ENCODE measurements at places on chromosomes 4 and X.

DNA sequence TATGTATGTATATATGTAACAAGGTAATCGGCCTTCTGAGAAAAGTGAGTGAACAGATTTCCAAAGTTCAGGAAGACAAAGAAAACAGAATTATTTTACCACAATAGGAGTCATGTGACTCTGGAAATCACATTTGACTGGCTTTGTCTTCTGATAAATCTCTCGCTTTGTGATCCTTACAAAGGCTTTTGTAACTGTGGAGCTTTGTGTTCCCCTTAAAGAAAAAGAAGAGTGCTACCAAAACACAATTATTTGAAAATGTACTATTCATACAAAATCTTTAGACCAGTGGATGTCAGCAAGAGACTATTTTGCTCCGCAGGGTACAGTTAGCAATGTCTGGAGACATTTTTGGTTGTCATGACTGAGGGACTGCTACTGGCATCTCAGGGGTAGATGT, 238.8 kb downstream of the LDB2 start:
- no peak for DNase-seq

DNA sequence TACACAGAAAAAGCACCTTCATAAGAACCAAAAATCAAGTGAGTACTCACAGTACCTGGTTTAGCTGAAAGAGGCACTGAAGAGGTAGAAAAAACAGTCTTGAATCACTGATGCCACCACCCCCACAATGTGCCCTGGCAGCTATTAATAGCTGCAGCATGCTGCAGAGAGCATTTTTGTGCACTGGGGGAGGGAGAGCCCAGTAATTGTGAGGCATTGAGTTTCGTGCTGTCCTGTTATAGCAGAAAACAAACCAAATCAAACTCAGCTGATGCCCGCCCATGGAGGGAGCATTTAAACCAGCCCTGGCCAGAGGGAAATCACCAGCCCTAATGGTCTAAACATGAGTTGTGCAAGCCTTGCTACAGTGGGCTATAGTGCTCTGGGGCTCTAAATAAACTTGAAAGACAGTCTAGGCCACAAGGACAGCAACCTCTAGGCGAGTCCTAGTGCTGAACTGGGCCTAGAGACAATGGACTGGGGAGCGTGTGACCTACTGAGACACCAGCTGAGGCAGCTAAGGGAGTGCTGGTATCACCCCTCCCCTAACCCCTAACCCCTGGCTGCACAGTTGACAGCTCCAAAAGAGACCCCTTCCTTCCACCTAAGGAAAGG, 106.3 kb upstream of the TMLHE start:
- no peak for DNase-seq

- no peak for DNase-seq
These were observed 342.7 kb downstream of the GLUD2 start for GRCh38 chrX:121389976-121390714.

- no peak for DNase-seq
These were observed 43.9 kb upstream of the HPRT1 start for GRCh38 chrX:134416087-134416486.

- no peak for DNase-seq
These were observed 94.1 kb upstream of the CITED1 start for GRCh38 chrX:72399816-72400215.

DNA sequence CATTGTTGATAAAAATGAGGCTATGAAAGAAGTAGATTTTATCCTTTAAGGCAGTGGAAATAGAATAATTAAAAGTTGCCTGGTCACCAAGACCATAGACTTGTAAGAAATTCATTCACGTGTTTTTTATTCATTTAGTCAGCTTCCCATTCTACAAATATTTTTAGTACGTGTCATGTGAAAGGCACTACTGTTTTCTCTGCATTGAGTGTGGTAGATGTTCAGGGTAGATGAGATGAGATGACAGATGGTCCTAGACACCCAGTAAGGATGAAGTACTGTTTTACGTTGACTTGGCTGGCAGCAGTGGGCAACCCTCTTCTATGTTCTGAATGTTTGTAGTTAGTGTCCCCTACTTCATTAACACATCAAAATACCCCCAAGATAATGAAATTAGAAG, 228.1 kb downstream of the ARHGAP24 start:
- no peak for DNase-seq

- DNase-seq = peak; percentile 78
These were observed 1.8 kb downstream of the MAML3 start for GRCh38 chr4:140152013-140152703.

DNA sequence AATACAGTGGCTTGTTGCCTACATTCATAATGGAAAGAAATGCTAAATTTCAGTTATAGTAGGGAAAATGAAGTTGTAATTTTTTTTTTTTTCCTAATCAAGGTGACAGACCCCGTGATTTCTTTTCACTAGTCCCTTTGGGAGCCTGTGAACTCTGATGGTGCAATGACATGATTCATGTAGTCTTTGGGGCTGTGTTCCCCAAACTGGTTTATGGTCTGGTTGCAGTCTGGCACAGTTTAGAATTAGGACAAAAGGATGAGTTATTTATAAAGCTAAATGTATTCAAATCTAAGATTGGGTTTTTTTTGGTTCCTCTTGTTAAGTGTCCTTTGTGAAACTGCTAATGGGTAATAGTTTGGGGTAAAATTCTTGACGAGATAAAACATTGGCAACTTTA, 66.0 kb downstream of the REPS2 start:
- DNase-seq = no peak

GRCh38 chr4:167616476-167616875, 382.2 kb upstream of the SPOCK3 start:
- DNase-seq = no peak

DNA sequence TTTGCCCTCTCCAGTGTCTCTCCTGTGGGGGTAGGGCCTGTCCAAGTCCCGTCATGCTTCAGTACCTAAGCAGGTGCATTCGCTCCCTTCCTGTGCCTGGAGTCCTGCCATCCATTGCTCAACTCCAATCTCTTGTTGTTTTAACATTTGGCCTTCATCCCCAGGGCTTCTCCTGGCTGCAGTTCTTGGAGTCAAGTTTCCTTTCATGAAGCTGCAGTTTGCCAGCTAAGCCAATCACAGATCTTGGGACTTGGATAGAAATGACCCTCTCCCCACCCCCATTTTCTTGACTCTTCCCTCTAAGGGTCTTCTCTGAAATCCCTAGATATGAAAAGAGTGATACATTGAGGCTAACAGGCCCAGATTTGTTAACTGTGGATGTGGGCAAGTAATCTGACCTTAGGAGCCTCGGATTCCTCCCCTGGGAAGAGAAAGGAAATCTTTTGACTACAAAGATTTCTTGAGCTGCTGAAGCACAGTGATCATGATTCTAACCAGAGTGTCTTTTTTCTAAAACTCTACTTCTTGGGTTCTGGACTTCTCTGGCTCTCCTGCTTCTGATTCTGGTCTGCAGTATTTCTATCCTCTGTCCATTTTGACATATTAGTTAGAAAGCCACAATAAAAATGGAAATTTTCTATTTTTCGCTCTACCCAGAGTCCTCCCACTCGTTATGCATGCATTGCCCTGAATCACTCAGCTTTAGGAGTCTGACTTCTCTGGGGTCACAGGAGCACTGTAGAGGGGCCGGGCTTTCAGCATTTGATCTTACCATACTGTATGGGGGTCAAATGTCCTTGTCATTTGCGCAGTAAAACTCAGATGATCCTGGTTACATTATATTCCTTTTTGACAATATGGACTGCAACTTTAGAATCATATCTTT, 61.0 kb downstream of the CHRNA9 start:
- DNase-seq = no peak

- DNase-seq = no peak
These were observed 68.1 kb upstream of the FAM9C start for GRCh38 chrX:13112499-13112898.
